Activated CD4-positive, alpha-beta T cell treated with anti-CD3 and anti-CD28 coated beads for 24 hours (primary cell): ENCODE measurements at places on chromosomes 3 and 15.

DNA sequence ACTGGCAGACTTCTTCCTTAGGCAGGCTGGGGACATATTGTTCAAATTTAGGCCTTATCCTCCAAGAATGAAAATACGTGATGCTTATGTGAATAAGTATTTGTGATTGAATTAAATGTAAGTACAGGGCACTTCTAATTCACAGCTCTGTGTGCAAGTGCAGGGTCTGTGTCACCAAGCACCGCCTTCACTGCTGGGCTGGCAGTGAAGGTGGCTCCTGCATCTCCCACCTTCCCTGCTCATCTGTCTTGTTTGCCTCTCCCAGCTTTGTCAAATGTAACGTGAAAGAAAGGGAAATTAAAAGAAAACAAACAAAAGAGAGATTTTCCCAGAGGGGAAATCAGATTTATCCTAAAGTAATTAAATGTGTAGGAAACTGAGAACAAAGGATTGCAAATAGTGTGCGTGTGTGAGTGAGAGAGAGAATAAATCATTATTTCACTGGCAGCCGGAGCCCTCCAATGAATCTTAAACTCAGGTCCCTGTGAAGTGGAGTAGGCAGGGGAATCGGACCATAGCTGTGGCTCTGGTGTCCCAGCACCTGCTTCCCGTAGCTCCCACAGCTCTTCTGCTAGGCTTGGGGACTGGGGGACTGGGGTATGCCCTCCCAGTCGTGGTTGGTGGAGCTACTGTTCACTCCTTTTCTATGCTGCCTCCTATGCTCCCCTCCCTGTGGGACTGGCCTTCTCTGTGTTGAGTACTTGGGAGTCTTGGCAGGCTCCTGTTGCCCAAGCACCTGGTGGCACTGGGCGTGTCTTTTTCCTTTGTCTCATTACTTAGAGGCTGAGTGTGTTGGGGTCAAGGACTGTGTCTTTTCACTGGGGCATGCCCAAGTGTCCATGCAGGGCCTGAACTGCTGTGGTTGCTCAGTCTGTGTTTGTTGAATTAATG lies 222.2 kb downstream of the EPHB1 start:
- no peak for DNase-seq

- DNase-seq, result no peak
These were observed 866.9 kb downstream of the FHIT start for GRCh38 chr3:60384341-60384740.

GRCh38 chr3:106438887-106439286 lies 570.1 kb upstream of the CBLB start:
- no peak for DNase-seq

DNA sequence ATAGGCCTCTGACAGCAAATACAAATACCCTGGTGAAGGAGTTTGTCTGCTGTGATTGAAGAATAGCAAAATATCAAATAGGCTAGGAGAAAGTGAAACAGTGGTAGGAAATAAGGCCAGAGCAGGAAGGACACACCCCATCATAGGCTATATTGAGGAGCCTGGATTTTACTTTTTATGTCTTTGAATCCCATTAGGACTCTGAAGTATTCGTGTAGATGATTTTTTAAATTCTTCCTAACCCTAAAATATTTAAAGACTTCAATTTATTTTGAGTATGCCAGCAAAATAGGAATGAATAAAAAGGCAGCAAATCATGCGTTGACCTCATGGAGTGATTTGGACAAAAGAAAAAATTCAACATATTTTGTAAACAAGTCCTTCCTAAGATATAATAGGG lies 562.8 kb downstream of the NAALADL2 start:
- DNase-seq, result no peak

GRCh38 chr3:182807061-182807460 lies 13.8 kb downstream of the ATP11B start:
- DNase-seq, result no peak

DNA sequence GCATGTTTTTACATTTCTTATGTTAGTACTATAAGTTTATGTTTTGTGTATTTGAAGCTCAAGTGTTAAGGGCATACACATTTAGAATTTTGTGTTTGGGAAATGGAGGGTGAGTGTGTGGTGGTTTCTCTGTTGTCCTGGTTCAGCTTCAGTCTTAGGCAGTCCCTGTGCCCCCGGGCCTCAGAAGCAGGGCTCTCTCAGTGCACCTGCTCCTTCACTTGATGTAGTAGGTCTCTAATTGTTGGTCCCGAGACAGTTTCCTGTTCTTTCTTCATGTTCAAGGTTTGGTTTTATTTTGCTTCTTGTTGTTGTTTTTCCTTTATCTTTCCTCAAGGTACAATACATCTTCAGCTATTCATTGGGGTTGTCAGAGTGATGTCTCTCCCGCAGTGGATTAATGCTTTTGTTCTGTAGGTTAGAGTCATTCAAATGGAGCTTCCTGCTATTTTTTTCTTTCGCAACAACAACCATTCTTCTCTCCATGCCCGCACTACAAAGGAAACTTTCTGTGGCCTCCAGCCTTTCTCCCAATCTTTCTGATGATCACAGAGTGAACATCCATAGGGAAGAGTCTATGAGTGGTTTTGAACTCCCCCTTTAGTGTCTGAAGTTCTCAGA lies 177.8 kb upstream of the GOLGA6L4 start:
- DNase-seq, result no peak

GRCh38 chr3:61571516-61572336 lies 10.4 kb downstream of the PTPRG start:
- no peak for DNase-seq

- no peak for DNase-seq
These were observed 26.6 kb downstream of the SEC61A1 start for GRCh38 chr3:128078875-128079274.

DNA sequence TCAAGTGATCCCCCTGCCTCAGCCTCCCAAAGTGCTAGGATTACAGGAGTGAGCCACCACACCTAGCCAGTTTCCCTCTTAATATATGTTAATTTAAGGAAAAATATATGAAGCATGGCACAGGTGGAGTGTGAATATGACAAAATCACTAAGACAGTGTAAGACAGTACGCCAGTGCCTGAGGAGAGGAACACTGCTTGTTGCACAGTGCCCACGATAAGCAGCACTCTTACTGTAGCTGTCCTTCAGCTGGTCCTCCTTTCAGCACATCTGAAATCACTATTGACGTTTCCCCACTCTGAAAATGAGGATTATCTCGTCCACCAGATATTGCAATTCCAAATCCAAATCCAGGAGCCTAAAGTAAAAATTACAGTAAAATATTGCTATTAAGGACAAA lies 49.3 kb downstream of the TJP1 start:
- no peak for DNase-seq
